ENCODE measurements at places on chromosomes 3 and 15. TPM values are rescaled to one million over a fixed set of nuclear protein-coding genes. Genes with fewer than 3 reads are reported as not detected.

DNA sequence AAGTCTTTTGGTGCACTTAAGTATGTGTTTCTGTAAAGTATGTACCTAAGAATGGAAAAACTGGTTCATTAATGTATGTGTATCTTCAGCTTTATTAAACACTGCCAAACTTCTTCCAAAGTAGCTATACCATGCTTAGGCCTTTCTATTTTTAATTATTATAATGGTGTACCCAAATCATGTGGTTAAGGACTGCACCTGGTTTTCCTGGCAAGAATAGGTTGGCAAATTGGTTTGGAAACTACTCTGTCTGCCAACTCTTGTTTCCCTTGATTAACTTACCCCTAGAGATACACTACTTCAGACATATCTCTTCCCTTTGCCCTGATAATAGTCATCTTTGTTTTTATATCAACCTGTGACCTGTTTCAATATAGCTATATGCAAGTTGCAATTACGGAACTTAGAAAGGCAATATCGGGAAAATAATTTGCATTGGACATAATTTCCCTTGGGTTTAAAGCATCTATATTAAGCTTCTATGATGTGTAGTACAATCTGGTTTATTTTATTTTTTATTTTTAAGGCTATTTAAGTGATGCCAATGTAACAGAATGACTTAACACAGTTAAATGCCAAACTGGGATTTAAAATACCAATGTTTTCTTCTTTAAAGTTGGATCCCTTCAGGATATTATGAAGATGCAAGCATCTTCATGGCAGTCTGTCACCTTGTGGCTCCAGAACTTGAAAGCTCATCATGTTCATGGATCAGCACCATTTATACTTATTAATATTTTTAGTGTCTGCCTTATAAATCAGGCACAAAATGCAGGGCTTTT is 40.6 kb upstream of the TMEM108 start:
- no peaks in the 10 kb centered on the region for H3K4me1 ChIP-seq
- no peak overlapping the region for H3K27ac ChIP-seq
- no peak for DNase-seq

DNA sequence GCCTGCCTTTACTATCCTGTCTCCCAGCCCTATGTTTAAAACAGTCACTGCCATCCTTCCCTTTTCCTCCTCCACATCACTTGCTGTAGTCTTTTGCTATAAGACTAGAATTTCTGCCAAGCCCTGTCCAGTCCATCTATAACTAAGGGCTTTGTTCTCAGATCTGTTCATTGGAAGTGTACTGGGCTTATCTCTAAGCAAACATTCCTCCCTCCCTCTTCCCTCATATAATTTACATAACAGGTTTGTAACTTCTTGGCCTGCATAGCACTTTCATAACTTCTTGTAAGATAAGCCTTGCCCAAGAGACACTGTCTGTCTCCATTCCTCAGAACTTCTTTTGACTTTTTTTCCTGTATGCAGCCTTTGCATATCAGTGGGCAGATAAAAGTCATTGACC is 16.7 kb downstream of the TPRG1 start:
- H3K4me3 ChIP-seq: no peak overlapping the region
- peak overlapping the region; percentile 41 for H3K27ac ChIP-seq
- H3K27me3 ChIP-seq: no peaks in the 10 kb centered on the region

- peak; percentile 68 for DNase-seq
Observed at GRCh38 chr15:79970624-79971434, at the start of gene BCL2A1. TSS of gene BCL2A1 (minus strand) at chr15:79971196. CDS start at chr15:79971119, 77 bp downstream.

DNA sequence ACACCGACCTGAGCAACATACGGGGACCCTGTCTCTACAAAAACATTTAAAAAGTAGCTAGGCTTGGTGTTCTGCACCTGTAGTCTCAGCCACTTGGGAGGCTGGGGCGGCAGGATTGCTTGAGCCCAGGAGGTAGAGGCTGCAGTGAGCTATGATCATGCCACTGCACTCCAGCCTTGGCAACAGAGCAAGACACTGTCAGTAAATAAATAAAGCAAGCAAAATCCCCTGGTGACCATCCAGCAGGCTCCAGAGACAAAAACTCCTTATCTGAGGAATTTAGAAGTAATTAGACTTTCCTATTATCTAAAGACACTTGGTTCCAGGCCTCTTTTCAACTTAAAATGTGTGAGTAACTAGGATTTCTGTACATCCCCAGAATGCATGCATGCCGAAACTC is 29.5 kb upstream of the ZNF774 start:
- H3K27ac ChIP-seq: no peak overlapping the region
- DNase-seq: no peak
- H3K4me3 ChIP-seq: no peak overlapping the region
- H3K27me3 ChIP-seq: no peaks in the 10 kb centered on the region
- no peaks in the 10 kb centered on the region for H3K36me3 ChIP-seq
- peaks cover 17% of the 10 kb centered on the region for H3K4me1 ChIP-seq

DNA sequence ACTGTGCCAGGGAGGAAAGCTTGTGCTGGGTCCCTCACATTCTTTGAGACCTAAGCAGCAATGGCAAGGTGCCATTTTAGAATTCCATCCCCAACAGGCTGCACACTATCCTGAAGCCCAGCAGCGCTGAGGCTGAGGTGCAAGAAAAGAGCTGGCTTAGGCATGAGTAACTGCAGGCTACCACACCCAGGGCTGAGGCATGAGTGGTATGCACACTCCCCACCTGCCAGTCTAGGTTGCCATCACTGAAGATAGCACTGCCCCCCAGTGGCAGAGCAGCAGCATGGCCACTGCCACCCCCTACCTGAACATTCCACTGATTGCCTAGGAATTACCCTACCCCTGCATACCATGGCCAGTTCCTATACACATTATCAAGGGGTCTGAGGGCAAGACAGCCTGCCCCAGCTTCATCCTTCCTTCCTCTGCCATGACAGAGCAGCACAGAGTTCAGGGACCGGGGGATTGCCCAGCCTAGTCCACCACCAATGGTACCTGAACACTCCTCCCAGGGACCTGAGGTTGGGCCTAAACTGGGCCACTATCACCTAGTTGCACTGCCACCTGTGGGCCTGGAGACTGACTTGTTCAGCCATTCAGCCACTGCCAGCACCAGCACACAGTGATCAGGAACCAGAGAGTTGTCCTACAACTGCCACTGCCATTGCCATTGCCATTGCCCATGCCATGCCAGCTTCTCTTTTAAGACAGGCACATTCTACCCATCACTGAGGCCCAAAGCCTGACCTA is 129.8 kb downstream of the SATB1 start:
- no peak overlapping the region for H3K4me3 ChIP-seq
- peak; percentile 50 for DNase-seq
- no peaks in the 10 kb centered on the region for H3K4me1 ChIP-seq

DNA sequence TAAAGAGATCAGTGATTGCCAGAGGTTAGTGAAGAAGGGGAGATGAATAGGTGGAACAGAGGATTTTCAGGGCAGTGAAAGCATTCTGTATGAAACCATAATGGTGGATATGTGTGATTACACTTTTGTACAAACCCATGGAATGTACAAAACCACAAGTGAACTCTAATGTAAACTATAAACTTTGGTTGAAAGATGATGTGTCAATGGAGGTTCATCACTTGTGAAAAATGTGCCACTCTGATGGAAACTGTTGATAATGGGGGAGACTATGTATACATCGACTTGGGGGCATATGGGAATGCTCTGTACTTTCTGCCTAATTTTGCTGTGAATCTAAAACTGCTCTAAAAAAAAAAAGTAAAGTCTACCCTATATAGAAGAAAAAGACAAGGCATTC is 68.7 kb upstream of the ARHGEF3 start:
- no peaks in the 10 kb centered on the region for H3K36me3 ChIP-seq
- no peak for DNase-seq
- peaks cover 22% of the 10 kb centered on the region for H3K4me1 ChIP-seq
- no peak overlapping the region for H3K4me3 ChIP-seq
- H3K27me3 ChIP-seq: no peaks in the 10 kb centered on the region

- peaks cover 59% of the 10 kb centered on the region for H3K36me3 ChIP-seq
- H3K27me3 ChIP-seq: no peaks in the 10 kb centered on the region
- DNase-seq: no peak
Observed at GRCh38 chr3:141955175-141955574, 78.7 kb downstream of the ATP1B3 start.

- H3K4me1 ChIP-seq: no peaks in the 10 kb centered on the region
- peaks cover 18% of the 10 kb centered on the region for H3K36me3 ChIP-seq
- no peak for DNase-seq
- H3K27ac ChIP-seq: no peak overlapping the region
Observed at GRCh38 chr3:133843634-133844033, 38.0 kb downstream of the SRPRB start.

- no peaks in the 10 kb centered on the region for H3K4me1 ChIP-seq
- no peaks in the 10 kb centered on the region for H3K27me3 ChIP-seq
- H3K36me3 ChIP-seq: no peaks in the 10 kb centered on the region
- no peak overlapping the region for H3K27ac ChIP-seq
Observed at GRCh38 chr3:174488527-174488926, 370.6 kb upstream of the NAALADL2 start.

- no peaks in the 10 kb centered on the region for H3K4me1 ChIP-seq
- no peak overlapping the region for H3K4me3 ChIP-seq
- H3K36me3 ChIP-seq: no peaks in the 10 kb centered on the region
Observed at GRCh38 chr15:39573287-39573686, 7.6 kb upstream of the THBS1 start.

- H3K4me3 ChIP-seq: no peak overlapping the region
- DNase-seq: no peak
- H3K36me3 ChIP-seq: no peaks in the 10 kb centered on the region
- H3K4me1 ChIP-seq: peaks cover 25% of the 10 kb centered on the region
- no peaks in the 10 kb centered on the region for H3K27me3 ChIP-seq
Observed at GRCh38 chr3:42762046-42762724, 10.9 kb downstream of the CCDC13 start.

DNA sequence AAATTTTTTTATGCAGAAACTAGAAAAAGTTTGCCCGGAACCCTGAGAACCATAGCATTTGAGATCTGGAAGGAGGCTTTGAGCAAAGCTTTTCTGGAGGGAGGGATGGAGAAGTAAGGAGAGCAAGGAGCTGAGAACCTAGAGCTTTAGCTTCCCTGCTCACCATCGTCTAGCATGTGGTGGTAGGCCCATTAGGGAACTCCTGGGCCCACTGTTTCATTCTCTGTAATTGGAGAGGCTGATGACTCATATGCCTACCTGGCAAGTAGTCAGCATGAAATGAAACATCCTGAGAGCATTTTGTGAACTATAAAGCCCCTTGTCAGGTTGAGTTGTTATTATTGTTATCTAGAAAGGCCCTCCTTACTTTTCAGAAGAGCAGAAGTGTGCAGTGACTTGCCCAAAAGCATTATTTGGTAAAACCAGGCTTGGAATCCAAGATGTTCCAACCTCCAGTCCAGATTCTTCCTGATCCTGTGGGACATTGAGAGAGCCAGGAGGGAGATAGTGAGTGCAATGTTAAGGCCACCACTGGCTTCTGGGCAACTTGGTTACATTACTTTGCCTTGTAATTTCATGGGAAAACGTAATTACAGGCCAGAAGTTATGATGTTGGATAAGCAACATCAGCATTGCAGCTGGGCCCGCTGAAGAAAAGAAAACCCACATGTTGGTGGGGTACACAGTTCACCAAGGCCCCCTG is 104.5 kb upstream of the BFSP2 start:
- DNase-seq: no peak
- peaks cover 3% of the 10 kb centered on the region for H3K4me1 ChIP-seq
- H3K27me3 ChIP-seq: no peaks in the 10 kb centered on the region
- no peak overlapping the region for H3K27ac ChIP-seq
- H3K4me3 ChIP-seq: no peak overlapping the region

- peak overlapping the region; percentile 53 for H3K4me3 ChIP-seq
- H3K4me1 ChIP-seq: peaks cover 35% of the 10 kb centered on the region
- peaks cover 14% of the 10 kb centered on the region for H3K27me3 ChIP-seq
Observed at GRCh38 chr15:77631745-77632533, 773 bp downstream of the LINGO1 start.

- no peak overlapping the region for H3K4me3 ChIP-seq
- H3K4me1 ChIP-seq: peaks cover 11% of the 10 kb centered on the region
- H3K27ac ChIP-seq: no peak overlapping the region
- no peak for DNase-seq
- no peaks in the 10 kb centered on the region for H3K36me3 ChIP-seq
- no peaks in the 10 kb centered on the region for H3K27me3 ChIP-seq
Observed at GRCh38 chr3:160928183-160928726, 172.2 kb downstream of the PPM1L start.

GRCh38 chr15:67820992-67821783 is 4.1 kb upstream of the SKOR1 start:
- DNase-seq: peak; percentile 47
- peaks cover 80% of the 10 kb centered on the region for H3K27me3 ChIP-seq
- peaks cover 69% of the 10 kb centered on the region for H3K4me1 ChIP-seq
- H3K36me3 ChIP-seq: no peaks in the 10 kb centered on the region
- H3K27ac ChIP-seq: no peak overlapping the region

DNA sequence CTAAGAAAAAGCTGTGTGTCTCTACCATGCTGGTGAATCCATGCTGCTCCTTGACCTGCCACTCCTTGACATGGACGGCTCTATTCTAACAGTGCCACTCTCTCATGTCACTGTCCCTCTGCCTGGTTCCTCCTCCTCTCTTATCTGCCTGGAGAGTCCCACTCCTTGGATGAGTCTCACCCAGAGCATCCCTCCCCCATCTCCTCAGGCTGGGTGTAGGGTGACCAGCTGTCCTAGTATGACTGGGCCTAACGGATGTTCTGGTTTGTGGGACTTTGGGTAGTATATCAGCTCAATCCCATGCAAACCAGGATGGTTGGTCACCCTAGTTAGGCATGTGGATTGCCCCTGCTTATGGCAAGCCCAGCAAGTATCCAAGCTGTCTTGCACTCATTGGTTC is 54.3 kb downstream of the LIPC start:
- no peak for DNase-seq
- no peak overlapping the region for H3K4me3 ChIP-seq
- H3K36me3 ChIP-seq: no peaks in the 10 kb centered on the region

DNA sequence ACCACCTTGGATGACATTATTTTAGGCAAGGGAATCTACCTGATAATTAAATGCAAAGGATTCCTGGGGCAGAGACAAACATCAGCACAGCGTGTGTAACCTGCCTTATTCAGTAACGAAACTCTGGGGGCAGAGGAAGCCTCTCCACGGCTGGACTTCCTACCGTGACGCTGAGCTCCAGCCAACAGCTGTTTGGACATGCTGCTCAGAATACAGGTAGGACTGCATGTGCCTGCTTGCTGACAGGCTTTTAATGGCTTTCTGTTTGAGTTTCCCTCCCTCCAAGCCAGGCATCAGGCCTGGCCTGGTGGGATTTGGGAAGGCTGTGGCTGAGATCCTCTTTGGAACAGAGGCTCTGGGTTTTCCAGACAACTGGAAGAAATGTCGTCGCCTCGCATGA is 150.6 kb downstream of the ADAMTS17 start:
- no peak overlapping the region for H3K4me3 ChIP-seq
- H3K27ac ChIP-seq: no peak overlapping the region
- no peaks in the 10 kb centered on the region for H3K4me1 ChIP-seq
- no peaks in the 10 kb centered on the region for H3K27me3 ChIP-seq

The FOXL2 gene
- not detected for total RNA-seq

The DNAJA4 gene
- total RNA-seq: 33.0 TPM

The EPHA3 gene
- 1.2 TPM for total RNA-seq

The PLCL2 gene
- 2.9 TPM for total RNA-seq

The C3orf22 gene
- not detected for total RNA-seq

The PLA2G4D gene
- total RNA-seq: not detected

The ITGA11 gene
- 12.1 TPM for total RNA-seq

The EXD1 gene
- not detected for total RNA-seq

All from stomach (tissue), 19 donors.